Caco-2 (cell line): ENCODE measurements at places on chromosomes 16 and 17. TPM values are rescaled to one million over a fixed set of nuclear protein-coding genes. Genes with fewer than 3 reads are reported as not detected.

KCNH6 gene
- not detected in 2 replicates for total RNA-seq

DOC2A gene
- total RNA-seq: 3.5 and 4.5 TPM in 2 replicates

TBC1D3K gene
- not detected in 2 replicates for total RNA-seq

ADAP2 gene
- 1.8 and 3.1 TPM in 2 replicates for total RNA-seq

NPIPB9 gene
- total RNA-seq: 0.45 and 0.77 TPM in 2 replicates

STH gene
- total RNA-seq: not detected in 2 replicates

DNA sequence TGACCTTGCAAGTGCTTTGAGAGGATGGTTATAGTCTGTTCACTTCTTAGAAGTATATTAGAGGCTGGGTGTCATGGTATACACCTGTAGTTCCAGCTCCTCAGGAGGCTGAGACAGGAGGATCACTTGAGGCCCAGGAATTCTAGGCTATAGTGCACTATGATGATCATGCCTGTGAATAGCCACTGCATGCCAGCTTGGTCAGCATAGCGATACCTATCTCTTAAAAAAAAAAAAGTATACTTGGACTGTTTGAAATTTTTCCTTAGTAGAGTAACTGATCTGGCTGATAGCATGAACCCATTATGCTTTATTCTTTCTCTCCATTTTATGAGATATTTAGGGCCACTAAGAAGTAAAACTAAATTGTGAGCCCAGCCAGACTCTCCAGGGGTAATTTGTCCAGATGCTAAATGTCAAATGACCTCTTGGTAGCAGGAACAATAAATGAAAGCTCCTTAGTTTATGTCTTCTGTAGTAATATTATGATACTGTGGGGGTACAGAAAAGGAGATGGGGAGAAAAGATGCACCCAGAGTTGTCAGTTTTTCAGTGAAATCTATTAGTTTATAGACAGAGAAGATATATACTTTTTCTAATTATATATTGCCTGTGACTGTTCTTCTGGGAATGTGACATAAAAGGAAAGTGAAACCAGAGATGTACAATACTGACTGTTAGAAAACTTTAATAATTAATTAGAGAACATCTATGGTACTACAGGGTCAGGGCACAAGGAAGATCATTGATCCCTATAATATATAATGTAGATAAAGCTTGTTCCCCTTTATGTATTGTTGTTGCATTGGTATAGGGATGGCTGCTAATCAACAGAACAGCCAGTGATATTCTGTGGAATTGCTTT is 335.3 kb upstream of the TBX2 start:
- no peaks in the 10 kb centered on the region for H3K27me3 ChIP-seq
- no peak for DNase-seq
- no peak overlapping the region for H3K4me3 ChIP-seq
- no peak overlapping the region for H3K27ac ChIP-seq
- H3K4me1 ChIP-seq: peaks cover 22% of the 10 kb centered on the region

GRCh38 chr17:77572065-77572601 is 386.4 kb upstream of the TNRC6C start:
- no peak overlapping the region for H3K27ac ChIP-seq
- no peaks in the 10 kb centered on the region for H3K27me3 ChIP-seq
- no peak overlapping the region for H3K4me3 ChIP-seq
- no peaks in the 10 kb centered on the region for H3K36me3 ChIP-seq

DNA sequence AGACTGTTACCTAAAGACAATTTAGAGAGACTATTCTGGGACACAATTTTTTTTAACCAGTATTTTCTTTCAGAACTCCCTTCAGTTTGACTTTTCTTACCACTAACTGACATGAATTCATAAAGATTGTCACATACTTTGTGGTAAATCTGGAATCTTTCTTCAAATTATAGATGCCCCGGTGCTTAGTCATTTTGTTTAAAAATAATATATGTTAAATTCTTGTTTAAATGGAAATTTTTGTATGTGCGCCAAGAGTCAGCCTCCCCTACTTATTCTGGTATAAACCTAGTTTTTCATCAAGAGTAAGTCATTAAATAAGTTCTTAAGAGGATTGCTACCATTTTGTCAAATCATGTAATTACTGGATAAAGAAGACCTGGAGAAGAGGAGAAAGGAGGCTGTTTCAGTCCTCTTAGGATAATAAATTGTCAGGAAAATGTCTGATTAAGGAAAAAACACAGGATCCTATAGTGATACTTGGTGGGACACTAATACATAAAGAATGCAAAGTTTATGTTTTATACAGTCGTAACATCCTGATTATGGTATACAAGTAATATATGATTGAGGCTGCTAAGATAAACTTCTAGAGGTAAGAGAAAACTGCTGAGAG is 424.4 kb downstream of the PMP22 start:
- no peak for DNase-seq
- H3K27me3 ChIP-seq: no peaks in the 10 kb centered on the region
- no peaks in the 10 kb centered on the region for H3K36me3 ChIP-seq
- no peak overlapping the region for H3K4me3 ChIP-seq

DNA sequence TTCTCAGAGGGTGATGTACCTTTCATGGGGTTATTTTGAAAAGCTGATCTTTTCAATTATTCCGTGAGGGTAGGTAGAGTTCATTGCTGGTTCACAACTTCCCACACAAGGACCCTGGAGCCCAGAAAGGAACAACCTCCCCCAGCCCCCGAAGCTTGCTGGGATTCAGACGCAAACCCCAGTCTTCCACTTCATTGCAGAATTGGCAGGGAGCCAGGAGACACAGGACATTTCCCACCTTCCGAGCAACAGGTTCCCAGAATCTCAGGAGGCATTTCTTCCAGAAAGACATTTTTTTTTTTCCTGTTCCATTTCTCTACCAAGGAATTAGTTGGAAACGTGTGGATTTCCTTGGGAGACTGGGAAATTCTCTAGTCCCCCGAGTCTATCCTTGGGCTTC is 106.1 kb downstream of the GP2 start:
- H3K36me3 ChIP-seq: no peaks in the 10 kb centered on the region
- no peaks in the 10 kb centered on the region for H3K27me3 ChIP-seq
- no peak overlapping the region for H3K27ac ChIP-seq
- H3K4me3 ChIP-seq: no peak overlapping the region
- no peaks in the 10 kb centered on the region for H3K4me1 ChIP-seq
- DNase-seq: no peak

DNA sequence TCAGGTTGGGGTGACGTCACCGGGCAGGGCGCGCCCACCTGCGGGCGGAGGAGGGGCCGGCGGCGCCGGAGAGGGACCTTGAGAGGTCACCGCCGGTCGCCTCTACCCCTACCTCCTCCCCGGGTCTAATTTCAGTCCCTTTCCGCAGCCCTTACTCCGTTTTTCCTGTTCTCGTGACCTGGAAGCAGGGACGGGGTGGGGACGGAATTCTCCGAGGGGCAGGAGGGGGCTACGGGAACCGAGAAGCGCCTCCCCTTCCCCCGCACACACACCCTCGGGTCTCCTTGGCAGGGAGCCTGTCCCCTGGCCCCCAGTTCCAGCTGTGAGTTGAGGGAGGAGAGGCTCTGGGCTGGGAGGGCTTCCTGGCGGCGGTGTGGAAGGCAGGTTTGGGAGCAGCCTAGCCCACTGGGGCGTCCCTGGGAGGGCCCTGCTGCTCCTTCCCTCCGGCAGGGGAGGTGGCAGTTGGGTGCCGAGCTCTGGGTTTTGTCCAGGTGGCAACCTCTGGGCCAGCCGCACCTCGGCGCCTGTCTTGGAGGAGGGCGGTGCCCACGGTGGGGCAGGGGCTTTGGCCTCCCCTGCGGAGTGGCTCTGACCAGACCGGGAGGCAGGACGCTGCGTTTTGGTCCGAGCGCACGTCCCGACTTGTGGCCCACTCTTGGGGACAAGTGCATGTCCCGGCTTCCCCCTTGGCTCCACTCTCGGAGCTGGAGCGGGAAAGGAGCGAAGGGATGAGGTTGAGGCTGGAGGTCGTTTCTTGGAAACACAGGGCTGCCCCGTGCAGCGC is 773 bp downstream of the SYNGR3 start:
- H3K27me3 ChIP-seq: no peaks in the 10 kb centered on the region
- peak; percentile 71 for DNase-seq
- H3K36me3 ChIP-seq: peaks cover 5% of the 10 kb centered on the region; the same call in 1 of the 2 replicates
- H3K4me1 ChIP-seq: peaks cover 9% of the 10 kb centered on the region
- H3K27ac ChIP-seq: no peak overlapping the region

DNA sequence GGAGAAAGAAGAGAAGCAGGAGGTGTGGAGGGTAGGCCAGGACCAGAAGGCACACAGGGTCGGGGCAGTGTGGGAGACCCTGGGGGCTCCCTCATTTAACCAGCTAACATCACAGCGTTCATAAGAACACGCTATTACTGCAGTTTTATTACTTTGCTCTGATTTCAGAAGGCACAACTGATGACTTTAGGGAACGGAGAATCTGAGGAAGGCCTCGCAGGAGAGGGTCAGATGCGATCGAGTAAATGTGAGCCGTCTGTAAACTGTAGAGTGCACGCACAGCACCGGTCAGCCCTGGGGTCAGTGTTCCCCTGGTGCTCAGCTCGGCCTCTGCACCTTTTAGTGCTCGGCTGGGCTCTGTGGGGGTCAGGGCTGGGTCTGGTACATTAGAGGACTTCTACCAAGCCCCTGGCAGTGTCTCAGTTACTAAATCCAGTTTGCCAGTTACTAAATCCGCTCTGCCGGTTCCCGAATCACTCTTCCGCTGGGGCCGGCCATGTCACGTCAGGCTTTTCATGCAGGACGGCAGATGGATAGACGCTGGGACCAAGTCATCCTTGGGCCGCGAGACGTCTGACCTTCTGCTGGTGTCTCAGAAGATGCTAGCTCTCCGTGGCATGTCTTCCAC is 325.9 kb downstream of the SEC14L1 start:
- peaks cover 30% of the 10 kb centered on the region for H3K4me1 ChIP-seq
- no peaks in the 10 kb centered on the region; the same call in 1 of the 2 replicates for H3K36me3 ChIP-seq
- H3K4me3 ChIP-seq: no peak overlapping the region
- DNase-seq: no peak
- H3K27me3 ChIP-seq: no peaks in the 10 kb centered on the region

DNA sequence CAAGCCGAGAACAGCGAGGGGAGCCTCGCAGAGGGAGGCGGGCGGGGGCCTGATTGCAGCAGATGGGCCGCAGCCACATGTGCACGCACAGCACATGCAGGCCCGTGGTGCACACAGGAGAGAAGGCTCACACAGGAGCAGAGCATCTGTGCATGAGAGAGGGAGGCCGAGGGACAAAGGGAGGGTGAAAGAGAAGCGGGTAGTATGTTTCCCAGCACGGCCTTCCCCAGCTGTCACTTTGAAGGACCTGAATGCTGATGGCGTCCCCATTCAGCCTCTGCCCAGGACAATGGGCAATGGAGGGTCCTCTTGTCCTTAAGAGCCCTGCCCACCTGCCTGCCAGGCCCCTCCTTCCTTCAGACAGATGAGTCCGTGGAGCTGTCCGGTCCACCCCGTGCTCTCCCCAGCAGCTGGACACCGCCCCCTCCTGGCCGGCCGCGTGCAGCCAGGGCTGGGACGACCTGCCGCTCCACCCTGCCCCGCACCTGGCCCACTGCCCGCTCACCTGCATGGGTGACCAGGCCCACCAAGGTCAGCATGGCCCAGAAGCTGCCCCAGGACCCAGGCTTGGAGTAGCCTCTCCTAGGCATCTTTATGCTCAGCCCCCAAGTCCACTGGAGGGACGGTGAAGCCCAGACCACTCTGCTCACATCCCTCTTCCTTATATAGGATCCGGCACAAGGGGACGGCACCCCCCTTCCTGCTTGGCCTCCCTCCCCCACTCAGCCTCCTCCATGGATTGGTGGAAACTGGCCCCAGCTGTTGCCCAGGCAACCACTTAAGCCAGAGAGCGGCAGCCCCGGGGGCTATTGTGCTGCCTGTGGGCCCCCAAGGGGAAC is at the start of gene BTBD17:
Gene BTBD17, minus strand, starts transcription at position 639 of the 839 bp plus-strand sequence. Its CDS starts 49 bp downstream, at position 590.
- no peak within 1 kb of the TSS for H3K27ac ChIP-seq
- DNase-seq: peak; percentile 79
- H3K27me3 ChIP-seq: no peaks in the 10 kb centered on the region; the same call in 1 of the 2 replicates
- no peaks in the 10 kb centered on the region for H3K4me1 ChIP-seq
- H3K36me3 ChIP-seq: no peaks in the 10 kb centered on the region

DNA sequence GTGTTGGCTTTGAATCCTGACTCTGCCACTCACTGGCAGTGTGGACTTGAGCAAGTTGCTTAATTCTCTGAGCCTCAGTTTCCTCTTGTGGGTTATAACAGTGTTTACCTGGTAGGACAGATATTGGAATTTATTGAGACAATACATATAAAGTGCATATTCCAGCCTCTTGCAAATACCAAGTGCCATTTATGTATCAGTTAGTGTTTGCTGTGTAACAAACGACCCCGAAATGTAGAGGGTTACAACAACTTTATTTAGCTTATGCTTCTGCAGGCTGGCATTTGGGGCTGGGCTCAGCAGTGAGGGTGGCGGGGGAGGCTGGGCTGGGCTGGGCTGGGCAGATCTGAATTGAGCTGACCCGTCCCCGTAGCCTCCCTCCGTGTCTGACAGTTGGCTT is 42.4 kb upstream of the IL21R start:
- H3K27ac ChIP-seq: no peak overlapping the region
- H3K36me3 ChIP-seq: peaks cover 7% of the 10 kb centered on the region
- H3K4me3 ChIP-seq: no peak overlapping the region
- no peaks in the 10 kb centered on the region for H3K27me3 ChIP-seq

GRCh38 chr17:38469875-38470274 is 41.6 kb downstream of the ARHGAP23 start:
- no peak overlapping the region for H3K4me3 ChIP-seq
- H3K36me3 ChIP-seq: no peaks in the 10 kb centered on the region; the same call in 1 of the 2 replicates
- peak overlapping the region; percentile 19 for H3K27ac ChIP-seq
- H3K27me3 ChIP-seq: no peaks in the 10 kb centered on the region
- no peak for DNase-seq

GRCh38 chr16:5966004-5966403 is 868.4 kb upstream of the EEF2KMT start:
- no peaks in the 10 kb centered on the region for H3K27me3 ChIP-seq
- H3K4me1 ChIP-seq: no peaks in the 10 kb centered on the region
- no peak overlapping the region for H3K4me3 ChIP-seq
- no peaks in the 10 kb centered on the region for H3K36me3 ChIP-seq

DNA sequence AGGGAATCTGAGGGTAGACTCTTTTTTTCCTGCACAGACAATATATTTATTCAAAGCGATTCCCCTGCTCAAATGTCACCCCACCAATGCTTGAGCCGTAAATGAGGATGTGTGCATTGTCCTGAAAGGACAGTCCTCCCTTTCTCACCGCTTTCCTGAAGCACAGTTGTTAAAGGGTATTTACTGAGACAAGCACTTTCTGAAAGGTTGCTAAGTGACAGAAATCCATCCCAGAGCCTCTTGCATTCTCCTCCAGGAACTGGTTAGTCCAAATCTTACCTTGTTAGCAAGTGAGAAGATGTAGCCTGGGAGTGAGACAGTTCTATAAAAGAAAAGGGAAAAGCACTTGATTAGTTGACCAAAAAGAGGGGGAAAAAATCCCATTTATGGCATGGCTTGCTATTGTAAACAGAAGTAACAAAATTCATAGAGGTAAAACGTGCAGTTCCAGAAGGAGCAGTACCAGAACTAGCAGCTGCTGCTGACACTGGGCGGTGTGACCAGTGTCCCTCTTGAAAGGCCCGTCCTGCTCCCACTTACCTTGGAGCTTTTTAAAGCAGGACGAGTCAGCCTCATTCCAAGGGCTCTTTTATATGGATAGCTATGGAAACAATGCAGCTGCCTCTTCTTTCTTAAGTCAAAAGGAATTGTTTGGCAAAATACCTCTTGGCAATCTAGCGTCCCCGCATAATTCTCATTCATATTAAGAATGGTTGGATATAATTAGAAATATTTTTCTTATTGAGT is at the start of gene MYH2:
Gene MYH2, minus strand, starts transcription at position 563 of the 747 bp plus-strand sequence. CDS start 1,738 bp downstream, outside the sequence.
- H3K4me1 ChIP-seq: no peaks in the 10 kb centered on the region
- no peak for DNase-seq
- no peaks in the 10 kb centered on the region for H3K36me3 ChIP-seq
- H3K4me3 ChIP-seq: no peak within 1 kb of the TSS
- H3K27ac ChIP-seq: no peak within 1 kb of the TSS
